GDM1 (cell line): ENCODE measurements at places on chromosomes 1 and 21.

DNA sequence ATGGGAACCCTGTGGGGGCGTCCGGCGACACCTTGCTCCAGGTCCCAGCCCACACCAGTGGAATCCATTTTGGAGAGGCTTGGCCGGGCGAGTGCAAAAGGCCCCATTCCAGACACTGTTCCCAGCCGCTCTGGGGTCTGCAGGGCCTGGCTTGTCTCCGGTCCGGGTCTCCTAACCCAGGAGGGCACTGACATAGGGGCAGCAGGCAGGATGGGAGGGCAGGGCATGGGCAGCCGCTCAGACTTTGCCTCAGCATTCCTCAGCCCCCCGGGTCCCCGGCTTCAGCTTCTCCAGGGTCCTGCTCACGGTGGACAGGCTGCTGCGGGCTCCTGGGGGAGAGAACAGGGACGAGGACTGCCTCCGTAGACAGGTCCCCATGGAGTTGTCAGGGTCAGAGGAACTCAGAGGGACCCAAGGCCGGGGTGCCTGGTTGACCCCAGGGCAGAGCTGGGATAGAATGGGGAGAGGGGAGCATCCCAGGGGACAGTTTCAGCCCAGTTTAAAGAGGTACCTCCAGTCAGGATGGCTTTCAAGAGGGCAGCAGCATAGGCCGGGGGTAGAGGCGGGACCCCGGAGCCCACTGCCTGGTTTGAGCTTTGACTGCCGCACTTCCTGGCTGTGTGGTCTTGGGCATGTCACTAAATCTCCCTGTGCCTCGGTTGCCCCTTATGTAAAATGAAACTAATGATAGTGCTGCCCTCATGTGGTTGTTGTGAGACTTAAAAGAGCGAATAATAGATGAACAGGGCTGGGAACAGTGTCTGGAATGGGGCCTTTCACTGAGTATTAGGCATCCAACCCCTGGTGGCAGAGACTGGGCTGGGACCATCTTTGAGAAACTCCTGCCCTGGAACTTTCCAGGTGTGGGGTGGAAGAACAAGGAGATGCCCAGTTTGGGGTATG, 3.7 kb downstream of the KNCN start:
- DNase-seq: no peak

GRCh38 chr1:231075020-231075419, 35.0 kb upstream of the FAM89A start:
- no peak for DNase-seq

- no peak for DNase-seq
Measured at GRCh38 chr1:68791800-68792199, 294.9 kb upstream of the DEPDC1 start.

GRCh38 chr1:165699577-165699976, 1.2 kb upstream of the ALDH9A1 start:
- DNase-seq: no peak

- no peak for DNase-seq
Measured at GRCh38 chr1:53543778-53544695, 84.8 kb downstream of the DMRTB1 start.

DNA sequence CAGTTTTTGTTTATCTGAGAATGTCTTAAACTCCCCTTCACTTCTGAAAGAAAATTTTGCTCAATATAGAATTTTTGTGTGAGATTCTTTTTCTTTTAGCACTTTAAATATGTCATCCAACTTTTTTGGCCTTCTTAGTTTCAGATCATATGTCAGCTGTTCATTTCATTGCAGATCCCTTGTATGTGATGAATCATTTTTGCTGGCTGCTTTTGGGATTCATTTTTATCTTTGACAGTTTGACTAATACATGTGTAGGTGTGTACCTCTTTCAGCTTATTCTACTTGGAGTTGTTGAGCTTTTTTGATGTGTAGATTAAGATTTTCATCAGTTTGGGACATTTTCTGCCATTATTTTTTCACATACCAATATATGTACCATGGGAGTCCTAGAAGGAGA, 156.8 kb downstream of the FASLG start:
- no peak for DNase-seq
